Astrocyte (in vitro differentiated cells and primary cell): ENCODE measurements at places on chromosomes 3 and 15. TPM values are rescaled to one million over a fixed set of nuclear protein-coding genes. Genes with fewer than 3 reads are reported as not detected.

Gene TAGLN3
- 7.9 and 8.7 TPM in 2 replicates for total RNA-seq

DNA sequence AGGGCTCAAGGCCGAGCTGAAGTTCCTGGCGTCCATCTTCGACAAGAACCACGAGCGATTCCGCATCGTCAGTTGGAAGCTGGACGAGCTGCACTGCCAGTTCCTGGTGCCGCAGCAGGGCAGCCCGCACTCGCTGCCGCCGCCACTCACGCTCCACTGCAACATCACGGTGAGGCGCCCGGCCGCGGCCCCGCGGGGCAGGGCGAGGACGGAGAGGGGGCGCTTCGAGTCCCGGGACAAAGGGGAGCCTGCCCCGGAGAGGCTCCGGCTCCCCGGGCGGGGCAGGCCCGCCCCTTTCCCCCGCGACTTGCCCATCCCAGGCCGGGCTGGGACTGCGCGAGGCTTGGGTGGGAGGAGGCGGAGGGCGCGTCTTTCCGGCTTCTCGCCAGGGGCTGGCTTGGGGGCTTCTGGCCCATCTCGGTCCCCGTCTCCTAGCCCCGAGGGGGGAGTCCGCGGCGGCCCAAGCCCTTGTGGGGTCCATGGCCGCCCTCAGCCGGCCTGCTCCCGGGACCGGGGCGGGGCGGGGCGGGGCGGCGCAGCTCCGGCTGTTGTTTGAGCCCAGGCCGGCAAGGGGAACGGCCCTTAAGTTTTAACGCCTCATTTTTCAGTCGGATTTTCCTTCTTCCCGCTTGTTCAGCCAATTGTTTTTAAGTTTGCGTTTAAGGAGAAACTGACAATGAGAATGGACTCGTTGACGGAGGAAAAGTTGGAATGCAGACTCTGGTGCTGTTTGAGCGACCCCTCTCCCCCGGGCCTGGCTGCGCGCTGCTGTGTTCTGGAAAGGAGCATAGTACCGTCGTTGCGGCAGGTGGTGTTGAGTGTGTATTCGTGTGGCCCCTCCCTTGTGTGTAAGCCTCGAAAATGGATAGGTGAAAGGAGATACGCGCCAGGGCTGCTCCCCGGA, 683 bp downstream of the UBE2Q2 start:
- DNase-seq: peak; percentile 29

- DNase-seq: peak; percentile 72
These were observed 205.9 kb downstream of the CD47 start for GRCh38 chr3:107884719-107885460.

DNA sequence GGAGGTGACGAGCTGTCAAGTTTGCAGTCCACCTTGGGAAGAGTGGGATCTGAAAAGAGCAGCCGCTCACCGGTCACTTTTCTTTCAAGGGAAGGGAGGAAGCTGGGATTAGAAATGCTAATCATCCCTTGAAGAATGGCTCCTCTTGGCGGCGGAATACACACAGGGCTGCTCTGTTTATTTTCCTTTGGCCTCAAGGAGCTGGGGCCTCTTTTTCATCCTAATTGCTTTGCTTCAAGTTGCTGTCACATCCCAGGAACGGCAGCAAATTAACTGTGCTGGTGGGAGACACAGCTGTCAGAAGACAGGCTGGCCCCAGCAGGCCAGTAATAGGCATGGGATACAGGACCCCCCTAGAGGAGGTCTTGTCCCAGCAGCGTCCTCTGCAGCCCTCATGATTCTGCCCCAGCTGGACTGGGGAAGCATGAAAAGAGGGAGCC, 6.7 kb downstream of the KBTBD13 start:
- DNase-seq: peak; percentile 45

- DNase-seq: no peak
These were observed 17.5 kb downstream of the TBC1D5 start for GRCh38 chr3:17724948-17725347.

DNA sequence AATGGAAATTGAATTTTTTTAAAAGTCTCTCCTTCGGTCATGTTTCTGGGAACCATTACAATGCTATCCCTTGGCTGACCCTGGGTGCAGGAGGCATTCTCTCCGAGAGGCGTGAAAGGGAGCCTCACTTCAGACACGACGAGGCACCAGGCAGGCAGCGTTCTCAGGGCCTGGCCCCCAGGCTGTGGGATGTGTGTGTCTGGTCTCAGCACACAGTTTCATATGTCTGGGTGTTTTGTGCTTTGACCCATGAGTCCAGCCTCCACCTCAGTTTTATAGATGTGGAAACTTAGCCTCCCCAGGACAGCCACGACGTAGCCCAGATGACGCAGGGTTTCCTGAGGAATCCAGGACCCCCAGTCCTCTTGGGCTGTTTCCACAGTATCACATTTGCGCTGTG, 34.0 kb downstream of the FGD5 start:
- DNase-seq: no peak

Gene TNFSF10
- 1.8 and 6.1 TPM in 2 replicates for total RNA-seq

DNA sequence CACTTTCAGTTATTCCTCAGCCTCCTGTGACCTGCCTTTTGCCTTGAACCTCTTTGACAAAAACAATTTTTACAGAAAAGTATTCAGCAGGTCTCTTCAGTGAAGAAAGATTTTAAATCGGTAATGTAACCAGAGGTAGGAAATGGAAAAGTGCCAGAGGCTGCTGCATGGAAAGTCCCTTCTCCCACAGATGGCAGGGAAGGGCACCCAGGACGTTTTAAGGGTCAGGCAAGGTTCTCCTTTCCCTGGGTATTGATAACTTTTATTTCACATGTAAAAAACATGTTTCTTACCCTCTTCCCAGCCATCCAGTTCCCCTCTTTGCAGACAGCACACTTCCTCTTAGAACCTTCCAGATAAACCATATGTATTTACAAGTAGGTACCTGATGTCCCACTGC, 185.6 kb downstream of the OR4M2 start:
- DNase-seq: no peak

- no peak for DNase-seq
These were observed 298.9 kb upstream of the TGFBR2 start for GRCh38 chr3:30307372-30307950.

- DNase-seq: no peak
These were observed 165.4 kb upstream of the TOPAZ1 start for GRCh38 chr3:44076221-44076829.

Gene SPTBN5
- 5.3 and 6.7 TPM in 2 replicates for total RNA-seq

Gene SH2D7
- total RNA-seq: not detected in 2 replicates

GRCh38 chr15:64490598-64491259, 30.4 kb downstream of the ZNF609 start:
- no peak for DNase-seq

DNA sequence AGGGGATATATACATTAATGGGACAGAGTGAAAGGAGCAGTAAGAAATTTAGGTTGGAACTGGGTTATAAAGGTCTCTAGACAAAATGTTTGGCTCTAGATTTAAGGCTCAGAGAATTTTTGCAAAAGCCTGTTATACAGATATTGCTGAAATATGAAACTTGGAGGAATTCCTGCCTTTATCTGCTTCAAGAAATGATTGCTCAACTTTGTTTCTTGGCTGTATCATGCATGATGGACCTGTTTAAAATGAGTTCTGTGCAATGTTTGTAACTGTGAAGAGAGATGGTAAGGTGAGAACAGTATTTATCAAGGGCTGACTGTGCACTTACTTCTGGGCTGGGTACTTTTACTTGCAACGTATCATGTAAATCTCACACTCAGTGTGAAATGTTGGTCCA, 3.3 kb downstream of the CRYBG3 start:
- no peak for DNase-seq

- peak; percentile 34 for DNase-seq
These were observed 15.0 kb downstream of the PTH1R start for GRCh38 chr3:46892285-46893145.

GRCh38 chr3:180229113-180229512, 192.4 kb upstream of the PEX5L start:
- DNase-seq: no peak

GRCh38 chr15:70091726-70092463, 5.8 kb downstream of the TLE3 start:
- peak; percentile 71 for DNase-seq

- no peak for DNase-seq
These were observed 146.1 kb downstream of the SUCNR1 start for GRCh38 chr3:152019508-152019907.

GRCh38 chr15:60667190-60667868, 188.4 kb upstream of the ICE2 start:
- no peak for DNase-seq

Gene LRRC49
- 4.7 and 6.8 TPM in 2 replicates for total RNA-seq

GRCh38 chr3:79018671-79019136, 749.1 kb downstream of the ROBO1 start:
- peak; percentile 59 for DNase-seq

GRCh38 chr3:195774917-195775316, 36.8 kb downstream of the MUC4 start:
- no peak for DNase-seq

- no peak for DNase-seq
These were observed 27.3 kb downstream of the SERP1 start for GRCh38 chr3:150519026-150519425.

Gene GPR15
- not detected in 2 replicates for total RNA-seq

GRCh38 chr3:49616491-49616941, 57.6 kb upstream of the APEH start:
- DNase-seq: peak; percentile 75

GRCh38 chr3:163019260-163019659, 1522.7 kb downstream of the OTOL1 start:
- DNase-seq: no peak

DNA sequence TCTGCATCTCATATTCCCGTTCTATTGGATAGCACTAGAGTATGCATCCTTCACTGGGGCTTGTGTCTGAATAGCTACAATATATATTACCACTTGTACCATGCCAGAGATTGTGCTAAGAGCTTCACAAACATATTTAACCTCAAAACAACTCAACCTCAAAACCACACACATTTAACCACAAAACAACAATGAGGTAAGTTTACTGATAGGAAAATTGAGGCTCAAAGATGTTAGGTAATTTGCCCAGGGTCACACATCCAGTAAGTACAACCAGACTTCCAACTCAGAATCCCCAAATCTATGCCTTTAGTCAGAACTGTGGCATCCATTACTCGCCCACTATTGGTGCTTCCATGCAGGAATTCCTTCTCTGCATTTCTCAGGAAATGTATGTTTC, 220.0 kb downstream of the FAM43A start:
- peak; percentile 76 for DNase-seq

Gene SEMA6D
- total RNA-seq: 1.0 and 1.5 TPM in 2 replicates

DNA sequence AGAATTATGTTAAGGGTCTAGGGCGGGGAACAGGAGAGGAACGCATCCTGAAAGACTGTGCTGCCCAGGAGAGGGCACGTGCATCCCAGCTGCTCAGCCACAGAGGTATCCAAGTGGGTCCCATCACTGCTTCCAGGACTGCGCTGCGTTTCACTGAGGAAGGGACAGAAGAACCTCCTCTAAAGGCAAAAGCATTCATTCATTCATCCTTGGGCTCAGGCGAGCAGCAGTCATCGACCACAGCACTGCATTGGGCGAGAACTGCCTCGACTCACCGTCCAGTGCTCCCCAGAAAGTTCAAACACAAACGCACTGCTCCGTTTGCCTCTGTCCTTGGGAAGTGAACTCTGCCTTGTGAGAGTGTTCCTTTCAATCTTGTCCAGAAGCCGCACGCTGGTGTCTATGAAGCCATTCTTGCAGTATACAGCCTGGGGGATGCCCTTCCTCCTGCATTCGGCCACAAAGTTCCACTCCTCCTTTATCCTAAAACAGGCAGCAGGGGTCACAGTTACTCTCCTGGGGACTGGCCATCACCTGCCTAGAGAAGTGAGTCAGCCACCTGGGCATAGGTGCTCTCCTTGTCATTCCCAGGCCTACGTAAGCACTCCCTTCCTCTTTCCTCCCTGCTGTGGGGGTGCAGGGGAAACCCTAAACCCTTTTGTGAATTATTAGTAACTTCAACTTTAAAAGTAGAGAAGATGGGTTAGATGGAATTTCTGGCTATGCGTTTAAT, 21.2 kb downstream of the LRRC2 start:
- DNase-seq: no peak
